Activated naive CD8-positive, alpha-beta T cell treated with anti-CD3 and anti-CD28 coated beads, Interleukin-2, amount 10 ng/mL, durations not matched to agents 7 days and 5 days (primary cell): ENCODE measurements at places on chromosomes 6 and 20.

DNA sequence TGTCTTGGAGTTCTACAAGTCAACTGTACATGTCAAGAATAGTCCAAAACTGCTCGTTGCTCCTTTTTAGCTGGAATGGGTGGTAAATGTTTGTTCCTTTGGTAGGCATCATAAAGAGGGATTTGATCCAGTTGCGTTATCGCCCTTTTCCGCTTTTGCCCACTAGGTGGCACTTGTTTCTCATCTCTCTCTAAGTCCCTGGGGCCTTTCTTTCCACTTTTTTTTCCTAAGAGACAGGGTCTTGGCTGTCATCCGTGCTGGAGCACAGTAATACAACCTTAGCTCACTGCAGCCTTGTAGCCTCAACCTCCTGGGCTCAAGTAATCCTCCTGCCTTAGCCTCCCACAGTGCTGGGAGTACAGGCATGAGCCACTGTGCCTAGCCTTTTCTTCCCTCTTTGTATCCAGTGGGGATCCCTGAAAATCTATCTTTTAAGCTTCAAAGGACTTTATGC is 20.7 kb downstream of the GTPBP2 start:
- peak; percentile 57 for DNase-seq

DNA sequence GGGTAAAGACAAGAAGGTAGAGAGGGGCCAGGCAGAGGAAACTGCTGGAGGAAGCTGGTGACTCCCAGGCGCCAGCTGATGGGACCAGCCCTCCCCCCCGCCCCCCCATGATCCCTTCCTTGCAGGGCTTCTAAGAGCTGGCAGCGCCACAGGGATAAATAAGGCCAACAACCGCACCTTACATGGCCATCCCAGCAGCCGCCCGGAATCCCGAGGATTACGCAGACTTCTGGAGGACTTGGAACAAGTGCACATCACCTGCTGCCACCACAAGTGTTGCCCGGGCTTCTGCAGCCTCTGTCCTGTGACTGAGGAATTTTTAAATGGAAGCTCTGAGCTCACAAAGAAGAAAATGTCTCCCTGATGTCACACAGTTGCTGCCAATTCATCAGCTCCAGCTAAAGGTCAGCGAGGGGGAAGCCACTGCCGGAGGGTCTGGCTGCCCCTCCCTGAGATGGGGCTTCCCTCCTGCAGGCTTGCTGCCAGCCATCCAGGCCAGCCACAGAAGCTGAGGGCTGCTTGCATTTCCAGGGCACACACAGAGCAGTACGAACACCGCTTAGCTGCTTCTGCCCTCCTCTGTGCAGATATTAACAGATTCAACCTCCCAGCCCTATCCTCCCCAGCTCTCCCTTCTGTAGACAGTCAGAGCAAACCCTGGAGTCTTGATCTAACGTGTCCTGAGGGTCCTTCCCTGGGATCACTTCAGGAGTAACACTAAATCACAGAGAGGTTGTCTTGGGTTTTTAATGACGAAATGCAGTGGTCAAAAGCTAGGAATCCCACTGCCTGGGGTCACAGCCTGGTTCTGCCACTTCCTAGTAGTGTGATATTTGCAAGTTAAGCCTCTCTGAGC is 38.6 kb upstream of the PIM1 start:
- no peak for DNase-seq

DNA sequence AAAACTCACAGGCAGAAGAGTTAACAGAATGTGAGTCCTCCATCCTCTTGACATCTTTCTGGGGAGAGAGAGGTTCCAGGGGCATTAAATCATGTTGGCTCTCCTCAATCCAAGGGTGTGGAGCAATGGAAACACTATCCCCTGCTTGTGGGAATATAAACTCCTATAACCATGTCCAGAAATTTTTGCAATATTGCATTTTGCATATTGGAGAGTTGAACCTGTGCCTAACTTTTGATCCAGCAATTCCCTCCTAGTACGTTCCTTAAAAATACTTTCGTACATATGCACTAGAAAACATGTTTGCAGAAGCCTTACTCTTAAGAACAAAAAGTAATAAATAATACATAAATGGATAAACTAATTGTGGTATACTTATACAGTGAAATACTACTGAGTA is 56.3 kb upstream of the FAM184A start:
- no peak for DNase-seq

DNA sequence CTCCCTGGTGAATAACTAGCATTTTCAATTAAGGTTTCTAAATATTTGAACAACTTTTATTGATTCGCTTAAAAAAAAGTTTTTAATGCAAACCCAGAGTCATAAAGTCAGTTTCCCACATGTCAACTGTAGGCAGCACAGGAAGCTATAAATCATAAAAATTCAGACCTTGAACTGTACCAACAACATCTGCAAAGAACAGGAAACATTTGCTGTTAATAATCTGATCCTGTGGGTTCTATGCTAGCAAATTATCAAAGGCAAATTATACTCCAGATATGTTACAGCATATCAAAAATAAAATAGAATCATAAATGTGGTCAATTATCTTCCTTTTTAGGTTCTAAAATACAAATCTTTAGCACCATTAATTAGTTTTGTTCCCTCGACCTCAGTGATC is 16.6 kb upstream of the MAP7 start:
- no peak for DNase-seq

GRCh38 chr6:160750276-160750689 is 48.2 kb downstream of the PLG start:
- DNase-seq = no peak

DNA sequence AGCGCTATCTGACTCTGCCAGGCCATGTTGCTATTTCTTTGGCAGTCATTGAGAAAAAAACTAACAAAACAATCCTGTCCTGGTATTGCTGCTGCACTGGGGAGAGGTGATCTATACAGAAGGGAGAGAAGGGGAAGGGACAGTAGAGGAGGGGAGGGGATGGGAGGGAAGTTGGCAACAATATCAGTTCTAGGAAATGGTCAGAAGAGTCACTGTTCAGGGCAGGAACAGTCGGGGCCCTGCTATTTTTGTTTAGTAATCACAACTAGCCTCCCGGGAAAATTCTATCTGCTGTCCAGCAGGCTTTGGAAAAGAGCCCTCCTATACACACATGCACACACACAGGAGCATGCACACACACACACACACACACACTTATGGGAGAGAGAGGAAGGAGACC is 142.3 kb upstream of the CARMIL1 start:
- DNase-seq = no peak

DNA sequence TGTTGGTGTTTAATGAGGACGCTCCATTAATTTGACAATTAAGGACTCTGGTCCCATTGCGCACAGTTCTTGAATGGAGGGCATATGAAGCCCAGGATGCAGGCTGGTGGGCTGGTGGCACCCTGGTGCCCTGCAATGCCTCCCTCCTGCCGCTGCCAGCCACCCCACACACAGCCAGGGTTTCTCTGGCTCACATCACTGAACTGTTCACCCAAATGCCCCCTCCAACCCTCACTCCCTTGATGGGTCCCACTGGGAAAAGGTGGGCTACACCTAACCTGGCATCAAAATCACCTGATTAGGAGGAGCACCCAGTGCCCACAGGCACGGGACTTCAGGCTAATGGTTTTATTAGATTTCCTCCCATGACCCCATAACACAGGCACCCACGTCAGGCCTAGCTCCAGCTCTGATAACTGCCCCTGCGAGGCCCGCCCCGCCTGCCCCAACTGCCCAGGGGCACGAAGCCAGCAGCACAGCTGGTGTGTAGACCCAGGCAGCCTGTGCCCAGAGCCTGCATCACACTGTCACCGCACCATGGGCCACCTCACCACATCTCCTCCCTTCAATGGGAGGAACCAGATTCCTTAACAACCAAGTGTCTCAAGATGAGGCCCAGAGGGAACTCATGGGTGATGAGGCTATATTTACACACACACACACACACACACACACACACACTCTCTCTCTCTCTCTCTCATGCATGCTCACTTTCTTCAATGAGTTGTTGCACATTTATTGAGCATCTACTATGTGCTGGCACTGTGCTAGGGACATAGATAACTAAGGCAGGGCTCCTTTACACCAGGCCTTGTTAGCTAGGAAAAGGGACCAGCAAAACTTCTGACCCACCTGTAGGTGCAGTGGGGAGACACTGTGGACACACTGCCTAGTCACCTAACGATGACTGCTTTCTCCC is 107.3 kb downstream of the NOL4L start:
- no peak for DNase-seq

DNA sequence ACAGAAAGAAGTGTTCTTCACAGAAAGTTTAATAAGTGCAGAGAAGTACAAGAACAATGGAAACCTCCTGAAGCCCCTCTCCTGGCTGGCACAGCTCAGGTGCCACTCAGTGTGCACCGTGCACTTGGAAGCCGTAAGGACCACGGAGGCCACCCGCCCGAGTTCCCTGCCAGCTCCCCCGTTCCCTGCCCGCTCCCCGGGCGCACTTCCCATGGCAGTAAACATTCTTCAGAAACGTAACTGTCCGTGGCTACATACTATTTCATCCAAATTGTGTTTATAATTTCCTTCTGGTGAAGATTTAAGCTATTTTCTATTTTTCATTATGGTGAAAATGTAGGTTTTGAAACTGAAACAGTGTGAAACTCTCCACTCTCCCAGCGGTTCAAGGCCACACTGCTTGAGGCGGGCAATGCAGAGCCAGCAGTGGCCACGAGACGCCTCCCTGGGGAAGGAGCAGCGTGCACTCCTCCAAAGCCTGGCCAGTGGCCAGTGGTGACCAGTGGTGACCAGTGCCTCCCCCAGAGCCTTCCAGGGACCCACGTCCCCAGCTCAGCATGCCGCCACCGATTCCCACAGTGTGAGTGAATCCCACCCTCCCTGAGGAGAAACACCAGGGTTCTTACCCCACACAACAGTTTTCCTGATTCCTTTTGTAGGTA is 46.4 kb downstream of the TAF4 start:
- DNase-seq = no peak

GRCh38 chr6:120005292-120005976 is 655.9 kb upstream of the MAN1A1 start:
- no peak for DNase-seq

DNA sequence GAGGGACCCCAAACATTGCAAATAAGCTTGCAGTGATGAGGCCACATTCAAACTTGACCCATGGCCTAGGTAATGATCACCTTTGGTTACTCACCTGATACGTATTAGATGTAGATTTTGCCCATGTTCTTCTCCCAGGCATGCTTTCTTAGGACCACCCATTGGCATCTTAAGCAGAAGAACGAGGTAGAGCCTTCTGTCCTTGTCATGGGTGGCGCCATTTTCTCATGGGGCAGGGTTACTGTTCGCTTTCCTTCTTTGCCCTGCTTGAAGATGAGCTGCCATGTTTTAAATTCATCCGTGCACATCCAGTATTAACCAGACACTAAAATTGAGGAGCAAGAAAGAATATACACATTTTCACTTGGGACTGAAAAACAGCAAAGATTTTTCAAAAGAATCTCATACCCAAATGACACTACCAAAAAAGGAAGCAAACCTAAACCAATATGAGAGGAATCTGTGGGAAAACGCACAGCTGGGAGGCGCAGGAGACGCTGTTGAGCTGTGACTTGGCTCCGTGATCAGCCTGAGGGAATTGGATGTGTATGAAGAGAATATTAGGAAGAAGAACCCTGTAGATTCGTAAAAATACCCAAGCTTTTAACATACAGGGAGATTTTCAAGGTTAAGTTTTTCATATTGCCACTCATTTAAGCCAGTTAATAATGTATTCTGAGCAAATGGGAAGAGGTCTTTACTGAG is 36.6 kb downstream of the GMPR start:
- DNase-seq = no peak

- no peak for DNase-seq
Observed at GRCh38 chr6:56913285-56914074, 41.4 kb upstream of the BEND6 start.

DNA sequence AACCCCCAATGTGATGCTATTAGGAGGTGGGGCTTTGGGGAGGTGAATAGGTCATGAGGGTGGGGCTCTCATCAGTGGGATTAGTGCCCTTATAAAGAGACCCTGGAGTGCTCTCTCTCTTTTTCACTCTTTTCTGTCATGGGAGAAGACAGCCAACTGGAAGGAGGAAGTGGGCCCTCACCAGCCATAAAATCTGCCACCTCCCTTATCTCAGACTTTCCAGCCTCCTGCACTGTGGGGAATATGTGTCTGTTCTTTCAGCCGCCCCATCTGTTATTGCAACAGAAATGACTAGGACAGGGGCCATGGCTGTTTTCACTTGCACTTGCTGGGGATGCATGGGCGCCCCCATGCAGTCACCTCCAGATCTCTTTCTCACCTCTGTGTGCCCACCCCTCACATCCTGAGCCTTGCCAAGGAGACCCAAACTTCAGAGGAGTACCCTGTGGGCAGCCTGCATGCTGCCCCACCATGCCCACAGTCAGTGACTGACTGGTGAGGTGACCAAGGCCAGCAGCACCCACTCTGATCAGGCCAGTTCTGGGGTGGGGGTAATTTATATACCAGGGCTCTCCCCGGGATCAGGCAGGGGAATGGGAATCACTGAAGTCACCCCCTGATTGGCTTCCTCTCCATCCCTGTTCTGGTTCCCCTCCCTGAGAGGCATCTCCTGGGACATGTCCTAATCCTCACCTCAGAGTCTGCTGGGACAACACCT is 118.4 kb downstream of the ANKRD60 start:
- DNase-seq = no peak

DNA sequence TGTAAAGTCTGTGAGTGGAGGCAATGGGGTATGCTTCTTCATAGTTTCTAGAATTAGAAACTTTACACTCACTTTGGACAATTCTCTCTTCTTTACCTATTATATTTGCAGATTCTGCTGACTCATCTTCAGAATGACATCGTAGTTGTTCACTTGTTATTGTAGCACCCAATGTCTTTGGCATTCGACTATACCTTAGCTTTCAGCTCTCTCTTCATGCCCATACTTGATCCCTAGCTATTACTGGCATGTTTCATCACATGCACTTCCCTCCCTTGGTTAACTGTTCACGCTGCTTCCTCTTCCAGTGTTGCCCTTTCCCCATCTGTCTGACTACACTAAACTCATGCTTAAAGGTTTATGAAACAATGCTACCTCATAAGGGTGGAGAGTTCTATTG is 298.1 kb upstream of the TCF21 start:
- no peak for DNase-seq

- DNase-seq = no peak
Observed at GRCh38 chr6:157503018-157503747, 122.2 kb downstream of the ZDHHC14 start.

DNA sequence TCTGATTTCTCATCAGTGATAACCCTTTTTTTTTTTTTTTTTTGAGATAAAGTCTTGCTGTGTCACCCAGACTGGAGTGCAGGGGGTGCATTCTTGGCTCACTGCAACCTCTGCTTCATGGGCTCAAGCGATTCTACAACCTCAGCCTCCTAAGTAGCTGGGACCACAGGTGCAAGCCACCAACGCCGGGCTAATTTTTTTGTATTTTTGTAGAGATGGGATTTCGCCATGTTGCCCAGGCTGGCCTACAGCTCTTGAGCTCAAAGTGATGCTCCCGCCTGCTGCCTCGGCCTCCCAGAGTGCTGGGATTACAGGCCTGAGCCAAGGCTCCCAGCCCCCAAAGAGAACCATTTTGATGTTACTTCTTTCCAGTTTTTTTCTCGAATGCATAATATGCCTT is 2.2 kb downstream of the FABP7 start:
- no peak for DNase-seq

- DNase-seq = peak; percentile 33
Observed at GRCh38 chr20:48619126-48620101, 208.4 kb downstream of the PREX1 start.
